Smooth muscle cell of trachea (primary cell): ENCODE measurements at places on chromosomes 12 and 14. TPM values are rescaled to one million over a fixed set of nuclear protein-coding genes. Genes with fewer than 3 reads are reported as not detected.

The MYO1A gene
- not detected in 2 replicates for total RNA-seq

The HCAR1 gene
- total RNA-seq, result 0.50 and 0.87 TPM in 2 replicates

The CD27 gene
- total RNA-seq, result 0.17 TPM in 1 of 2 replicates, not detected in the other

The KERA gene
- not detected in 2 replicates for total RNA-seq

The AICDA gene
- not detected in 2 replicates for total RNA-seq
